Mesenteric fat pad (tissue), 1 donor: ENCODE measurements at places on chromosomes 4 and X.

- DNase-seq, result no peak
Measured at GRCh38 chr4:85152480-85152879, 186.0 kb upstream of the WDFY3 start.

DNA sequence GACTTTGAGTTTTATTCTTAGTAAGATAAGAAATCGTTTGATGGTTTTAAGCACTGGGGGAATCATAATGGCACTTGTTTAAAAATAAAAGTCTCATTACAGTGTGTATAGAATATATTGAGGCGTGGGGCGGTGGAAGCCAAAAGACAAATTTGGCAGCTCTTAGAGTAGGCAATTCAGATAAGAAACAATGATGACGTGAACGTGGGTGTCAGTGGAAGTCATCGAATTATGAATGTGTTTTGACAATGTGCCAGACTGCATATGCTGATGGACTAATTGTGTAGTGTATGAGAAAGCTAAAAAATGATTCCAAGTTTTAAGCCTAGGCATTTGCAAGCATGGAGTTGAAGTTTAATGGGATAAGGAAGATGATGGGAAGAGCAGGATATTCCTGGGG lies 35.8 kb downstream of the SPANXD start:
- DNase-seq, result no peak

GRCh38 chr4:108058685-108059440 lies 69.2 kb downstream of the HADH start:
- DNase-seq, result no peak

GRCh38 chrX:97158269-97158668 lies 274.6 kb downstream of the RPA4 start:
- no peak for DNase-seq

- no peak for DNase-seq
Measured at GRCh38 chr4:184924516-184924915, 93.8 kb upstream of the HELT start.

- DNase-seq, result no peak
Measured at GRCh38 chr4:113646442-113646822, 115.1 kb downstream of the CAMK2D start.

DNA sequence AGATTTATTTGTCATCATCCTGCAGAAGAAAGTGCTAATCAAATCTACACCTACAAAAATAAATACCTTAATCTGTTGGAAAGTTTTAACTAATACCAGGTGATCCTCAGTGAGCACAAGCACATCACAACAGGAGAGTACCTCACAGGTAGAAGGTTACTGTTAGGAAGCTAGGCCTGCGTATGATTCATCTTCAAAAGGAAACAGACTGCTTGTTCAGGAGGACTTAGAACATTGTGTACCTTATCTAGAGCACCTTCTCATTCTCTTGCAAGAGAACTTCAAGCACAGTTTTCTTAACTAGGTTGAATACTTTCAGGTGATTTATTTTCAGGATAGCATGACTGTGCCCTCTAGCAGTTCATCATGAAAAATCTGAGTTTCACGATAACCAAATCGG lies 54.2 kb downstream of the MND1 start:
- no peak for DNase-seq

DNA sequence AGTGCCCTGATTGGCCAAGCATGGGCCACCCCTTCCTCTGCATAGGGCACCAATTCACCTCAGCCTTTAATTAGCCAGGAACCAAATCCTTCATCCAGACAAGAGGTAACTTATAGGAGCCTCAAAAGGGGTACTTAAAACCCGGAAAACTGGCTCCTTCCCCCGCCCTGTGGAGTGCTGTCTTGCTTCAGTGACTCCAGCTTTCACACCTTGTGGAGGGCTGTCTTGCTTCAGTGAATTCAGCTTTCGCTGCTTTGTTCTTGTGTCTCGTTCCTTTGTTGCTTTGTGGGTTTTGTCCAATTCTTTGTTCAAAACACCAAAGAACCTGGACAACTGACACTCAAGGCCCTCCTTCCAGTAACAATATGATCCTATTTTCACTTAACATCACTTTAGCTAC lies 82.2 kb upstream of the FRG1 start:
- DNase-seq, result no peak

- DNase-seq, result no peak
Measured at GRCh38 chrX:41350150-41350975, 16.4 kb downstream of the DDX3X start.

DNA sequence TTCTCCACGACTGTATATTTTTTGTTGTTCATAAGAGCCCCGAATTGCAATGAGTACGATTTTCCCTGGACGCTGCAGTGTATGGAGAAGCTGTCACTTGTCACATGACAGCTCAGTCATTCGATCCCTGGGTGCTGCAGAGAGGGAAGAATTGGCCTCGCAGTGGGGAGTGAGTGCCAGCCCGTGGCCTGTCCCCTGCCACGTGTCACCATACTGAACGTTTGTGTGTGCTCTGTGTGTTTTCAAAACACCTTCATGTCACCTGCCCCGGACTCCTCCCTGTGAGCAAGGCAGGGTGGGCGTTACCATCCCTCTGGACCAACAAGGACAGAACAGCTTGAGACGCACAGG lies 77.9 kb downstream of the TBL1X start:
- no peak for DNase-seq

DNA sequence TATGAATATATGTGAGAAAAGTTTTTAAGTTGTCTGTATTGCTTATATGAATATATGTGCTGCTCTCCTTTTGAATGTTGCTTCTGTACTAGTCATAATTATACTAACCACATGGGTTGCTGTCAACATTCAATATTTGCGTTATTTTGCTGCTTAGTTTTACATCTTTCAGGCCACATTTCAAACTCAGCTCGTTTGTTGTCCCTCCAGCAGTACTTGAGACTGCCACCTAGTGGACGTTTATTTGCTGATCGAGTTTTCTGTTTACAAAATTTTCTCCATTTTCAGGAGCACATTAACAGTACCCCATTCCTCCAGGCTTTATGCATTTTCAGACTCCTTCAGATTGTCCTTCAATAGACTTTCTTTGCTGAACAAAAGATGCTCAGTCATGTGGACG lies 75.8 kb downstream of the NUDT11 start:
- no peak for DNase-seq

DNA sequence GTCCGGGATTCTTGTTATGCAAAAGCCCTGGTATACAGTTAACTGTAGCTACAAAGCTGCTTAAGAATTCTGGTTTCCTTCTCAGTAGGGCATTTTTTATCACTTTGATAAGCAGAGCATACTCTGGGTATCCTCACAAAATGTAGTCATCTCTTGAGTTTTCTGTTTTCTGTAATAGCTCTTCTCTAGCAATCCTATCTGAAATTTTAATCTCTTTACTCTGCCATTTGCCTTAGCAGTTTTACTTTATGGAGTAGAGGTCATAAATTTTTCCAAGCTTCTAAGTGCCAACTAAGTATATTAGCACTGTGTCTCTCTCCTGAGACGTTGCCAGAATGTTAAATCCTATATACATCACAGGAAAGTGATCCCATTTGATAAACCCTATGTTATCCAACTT lies 28.0 kb upstream of the BANK1 start:
- no peak for DNase-seq
